Bronchus fibroblast of lung (primary cell): ENCODE measurements at places on chromosomes 2 and 18. TPM values are rescaled to one million over a fixed set of nuclear protein-coding genes. Genes with fewer than 3 reads are reported as not detected.

Gene CHMP3
- total RNA-seq, result 33.4 and 44.2 TPM in 2 replicates

Gene SLC5A7
- not detected in 2 replicates for total RNA-seq

Gene WNT6
- total RNA-seq, result not detected in 2 replicates

Gene TSPYL6
- not detected in 2 replicates for total RNA-seq

Gene CMPK2
- total RNA-seq, result 0.30 and 0.50 TPM in 2 replicates

Gene ACTG2
- total RNA-seq, result 16.5 and 24.8 TPM in 2 replicates
